ENCODE measurements at places on chromosomes 12 and 14.

DNA sequence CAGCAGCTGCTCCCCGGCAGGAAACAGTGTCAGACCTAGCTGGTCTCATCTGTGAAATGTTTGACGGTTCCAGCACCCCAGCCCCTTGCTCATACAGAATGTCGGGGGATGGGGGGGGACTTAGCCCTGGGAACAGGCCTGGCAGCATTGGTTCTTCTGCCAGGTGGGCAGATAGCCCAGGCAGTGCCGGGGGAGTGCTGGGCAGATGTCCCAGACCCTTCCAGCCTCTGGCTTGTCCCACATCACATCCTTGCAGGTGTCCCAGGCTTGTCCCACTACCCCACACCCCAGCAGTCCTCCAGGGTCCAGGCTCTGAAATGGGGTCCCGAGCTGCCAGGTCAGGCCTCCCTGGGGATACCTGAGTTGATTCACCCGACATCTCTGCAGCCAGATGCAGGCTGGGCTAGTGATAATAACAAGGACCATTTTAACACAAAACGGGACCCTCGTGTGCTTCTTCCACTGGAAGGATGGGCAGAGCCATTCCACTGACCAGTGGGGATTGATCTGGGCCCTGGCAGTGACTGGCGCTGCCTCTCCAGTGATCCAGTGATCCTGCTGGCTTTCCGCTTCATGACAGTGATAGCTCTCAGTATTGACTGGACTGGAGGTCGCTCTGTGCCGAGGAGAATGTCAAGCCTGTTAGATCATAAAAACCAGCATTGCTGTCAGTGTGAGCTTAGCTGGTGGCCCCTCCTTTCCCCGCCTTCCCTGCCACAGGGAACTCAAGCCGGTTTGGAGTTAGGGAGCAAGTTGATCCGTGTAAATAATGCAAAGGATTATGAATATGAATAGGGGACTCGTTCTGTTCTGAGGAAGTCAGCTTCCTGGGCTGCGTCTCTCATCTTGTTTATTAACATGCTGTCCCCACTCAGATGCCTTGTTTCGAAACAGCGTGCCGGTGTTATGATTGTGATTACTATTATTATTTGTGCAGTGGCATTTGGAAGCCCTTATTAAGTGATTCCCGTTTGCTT lies 180.6 kb downstream of the AACS start:
- DNase-seq: no peak

- no peak for DNase-seq
Observed at GRCh38 chr14:34797747-34798583, 77.2 kb downstream of the BAZ1A start.

- DNase-seq: no peak
Observed at GRCh38 chr12:9325471-9325870, 117.3 kb upstream of the PZP start.

DNA sequence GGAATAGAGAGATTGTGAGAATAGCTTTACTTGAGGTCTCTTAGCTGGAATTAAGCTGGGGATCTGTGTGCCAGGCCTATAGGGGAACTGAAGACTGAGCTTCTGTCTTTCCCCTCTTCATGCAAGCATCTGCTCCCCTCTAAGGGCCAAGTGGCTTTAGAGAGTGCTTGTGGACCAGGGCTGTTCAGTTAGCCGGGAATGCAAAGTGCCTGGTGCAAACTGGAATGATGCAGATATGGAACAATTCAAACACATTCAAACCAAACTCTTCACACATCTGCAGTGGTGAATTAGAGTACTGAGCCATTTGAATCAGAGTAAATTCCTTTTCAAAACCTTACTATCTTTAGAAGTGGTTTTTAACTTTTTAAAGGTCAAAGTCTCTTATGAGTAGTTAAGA lies 99.0 kb downstream of the LIN7A start:
- no peak for DNase-seq

GRCh38 chr12:14190694-14191093 lies 174.8 kb upstream of the ATF7IP start:
- DNase-seq: no peak

- DNase-seq: peak; percentile 74
Observed at GRCh38 chr12:47741340-47741703, 16.0 kb upstream of the ENDOU start.
